Activated naive CD8-positive, alpha-beta T cell treated with anti-CD3 and anti-CD28 coated beads, Interleukin-2, amount 10 ng/mL, durations not matched to agents 7 days and 5 days (primary cell): ENCODE measurements at places on chromosomes 7 and 10. TPM values are rescaled to one million over a fixed set of nuclear protein-coding genes. Genes with fewer than 3 reads are reported as not detected.
A peak's percentile ranks its signal among the peaks of the same experiment; 100 is the strongest.

DNA sequence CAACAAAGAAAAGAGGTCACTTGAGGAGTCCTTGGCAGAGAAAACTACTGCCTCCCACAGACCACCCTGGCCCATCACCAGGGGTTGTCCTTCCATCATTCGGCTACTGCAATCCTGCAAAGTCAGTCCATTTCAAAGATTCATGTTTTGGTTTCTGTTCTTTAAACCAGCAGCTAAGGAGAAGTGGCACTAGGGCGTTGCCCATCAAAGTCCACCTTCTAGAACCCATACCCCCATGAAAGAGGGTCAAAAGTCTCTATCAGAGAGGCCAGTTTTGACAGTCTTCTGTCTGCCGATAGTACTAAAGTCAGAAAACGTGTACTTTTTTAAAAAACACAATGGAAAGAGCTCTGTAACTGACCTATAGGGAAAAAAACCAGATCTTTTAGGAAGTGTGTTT is 14.4 kb downstream of the CCDC6 start:
- DNase-seq: no peak

GRCh38 chr10:58438986-58439385 is 53.8 kb downstream of the TFAM start:
- DNase-seq: no peak

- no peak for DNase-seq
Observed at GRCh38 chr10:90862908-90863514, 5.2 kb upstream of the HTR7 start.

DNA sequence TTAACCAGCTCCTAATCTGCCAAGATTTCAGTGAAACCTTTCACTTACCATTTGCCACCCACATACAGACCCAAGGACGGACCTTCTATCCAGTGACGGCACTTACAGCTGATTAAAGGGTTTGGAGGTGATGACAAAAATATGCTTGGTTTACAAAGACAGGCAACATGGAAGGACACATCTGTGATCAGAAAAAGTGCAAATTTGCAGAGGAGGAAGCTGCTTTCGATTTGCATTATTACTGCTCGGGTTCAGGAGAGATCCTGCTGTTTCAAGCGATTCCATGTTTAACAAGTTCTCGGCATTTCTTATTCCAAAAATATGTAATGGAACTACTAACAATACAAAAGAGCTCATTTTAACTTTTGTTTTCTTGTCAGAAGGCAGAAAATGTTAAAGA is 109.0 kb downstream of the JAZF1 start:
- DNase-seq: no peak

CALHM1 gene
- 0.74 TPM for total RNA-seq

FAM237B gene
- not detected for total RNA-seq

- DNase-seq: no peak
Observed at GRCh38 chr10:104617831-104618230, 23.3 kb upstream of the SORCS3 start.

ENTPD1 gene
- total RNA-seq: 10.9 TPM

DNA sequence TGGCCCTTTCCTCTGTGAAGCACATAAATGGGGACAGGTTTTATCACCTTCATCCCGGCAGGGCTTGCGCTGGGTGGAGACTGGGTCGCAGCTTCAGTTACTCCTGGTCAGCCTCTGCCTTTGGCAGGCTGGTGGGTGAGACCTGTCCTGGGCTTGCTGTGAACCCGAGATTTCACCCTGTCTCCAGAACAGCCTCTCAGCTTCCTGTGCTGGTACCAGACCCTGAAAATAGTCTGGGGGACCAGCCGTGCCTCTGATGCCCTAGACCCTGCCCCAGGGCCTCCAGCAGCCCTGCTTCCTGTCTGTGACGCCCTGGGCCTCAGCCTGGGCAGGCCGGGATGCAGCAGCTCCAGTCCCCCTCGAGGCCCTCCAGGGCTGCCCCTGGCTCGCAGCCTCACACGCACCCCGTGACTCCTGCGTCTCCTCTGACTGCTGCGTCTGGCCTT is 13.2 kb upstream of the PWWP2B start:
- peak; percentile 29 for DNase-seq

DNA sequence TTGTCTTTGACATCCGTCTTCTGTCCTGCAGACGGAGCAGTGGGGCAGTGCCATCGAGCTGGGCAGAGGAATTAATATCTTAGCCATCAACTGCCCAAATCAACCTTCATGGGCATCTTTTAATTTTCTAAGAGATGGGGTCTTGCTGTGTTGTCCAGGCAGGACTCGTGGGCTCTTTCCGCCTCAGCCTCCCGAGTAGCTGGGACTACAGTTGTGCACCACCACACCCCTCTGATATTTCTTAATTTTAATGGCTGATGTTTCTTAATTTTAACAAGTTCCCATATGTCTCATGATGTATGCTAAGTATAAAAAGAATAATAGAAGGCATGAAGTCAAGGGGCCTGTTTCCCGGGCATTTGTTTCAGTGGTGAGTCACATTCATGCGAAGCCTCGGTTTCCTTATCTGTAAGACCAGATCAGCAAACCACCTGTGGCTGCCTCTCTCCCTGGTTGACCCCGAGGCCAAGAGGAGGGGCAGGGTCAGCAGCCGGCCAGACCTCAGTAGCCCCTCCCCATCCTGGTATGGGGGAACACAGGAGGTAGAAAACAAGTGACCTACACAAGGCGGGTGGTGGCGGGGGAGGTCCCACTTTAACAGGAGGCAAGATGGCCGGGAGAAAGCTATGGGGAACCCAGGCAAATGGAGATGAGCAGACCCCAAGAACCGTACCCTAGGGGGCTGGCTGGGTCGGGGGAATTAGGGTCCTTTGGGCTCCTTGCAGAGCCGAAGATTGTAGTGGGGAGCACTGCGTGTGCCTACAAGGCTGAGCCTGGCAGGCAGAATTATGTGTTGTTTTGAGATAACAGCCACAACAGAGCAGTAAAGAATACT is 85.5 kb downstream of the CUX1 start:
- no peak for DNase-seq

GLRX3 gene
- 55.5 TPM for total RNA-seq

ANLN gene
- 57.7 TPM for total RNA-seq

ZNF487 gene
- total RNA-seq: 3.3 TPM

- no peak for DNase-seq
Observed at GRCh38 chr10:110284262-110284661, 20.5 kb downstream of the SMNDC1 start.

- no peak for DNase-seq
Observed at GRCh38 chr7:156560075-156560474, 80.5 kb upstream of the RNF32 start.

GRCh38 chr10:131792809-131793208 is 108.0 kb upstream of the PPP2R2D start:
- no peak for DNase-seq

GRCh38 chr7:152674860-152675758 is 832 bp downstream of the XRCC2 start:
- DNase-seq: peak; percentile 44

GRCh38 chr7:83648464-83649241 is at the start of gene SEMA3E:
TSS of gene SEMA3E (minus strand) at chr7:83649139.
- no peak for DNase-seq

- DNase-seq: no peak
Observed at GRCh38 chr10:131743190-131744151, 157.3 kb upstream of the PPP2R2D start.

GPR37 gene
- total RNA-seq: not detected

GRCh38 chr10:13354783-13355182 is 6.7 kb upstream of the SEPHS1 start:
- no peak for DNase-seq

VSTM4 gene
- total RNA-seq: not detected

BLVRA gene
- total RNA-seq: 27.3 TPM

ST8SIA6 gene
- 0.61 TPM for total RNA-seq

FGFBP3 gene
- 2.9 TPM for total RNA-seq

DNA sequence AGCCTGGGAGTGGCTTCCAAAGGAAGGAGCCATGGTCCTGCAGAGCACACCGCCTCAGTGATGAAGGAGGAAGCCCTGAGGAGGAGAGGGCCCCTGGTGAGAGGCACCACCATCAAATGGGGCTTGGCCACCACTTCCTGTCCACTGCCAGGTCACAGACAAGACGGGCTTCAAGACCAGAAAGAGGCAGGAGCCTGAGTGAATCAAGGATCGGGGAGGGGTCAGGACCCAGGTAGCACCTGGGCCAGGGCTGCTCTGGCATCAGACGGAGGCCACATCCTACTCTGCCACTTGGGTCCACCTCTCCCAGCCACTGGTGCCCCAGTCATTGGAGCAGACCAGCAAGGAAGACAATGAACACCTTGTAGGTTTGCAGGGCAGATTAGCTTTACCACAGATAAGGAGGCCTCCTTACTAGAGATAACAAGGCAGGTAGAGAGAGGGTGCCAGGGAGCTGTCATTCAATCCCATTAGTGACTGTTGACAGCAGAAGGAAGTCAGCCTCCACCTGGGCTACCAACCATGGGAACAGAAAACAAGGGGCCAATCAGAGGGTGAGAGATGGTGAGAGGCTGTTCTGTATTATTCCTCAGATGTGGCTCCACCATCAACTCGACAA is 143.4 kb downstream of the TNS3 start:
- DNase-seq: no peak

GCK gene
- 0.23 TPM for total RNA-seq

DNA sequence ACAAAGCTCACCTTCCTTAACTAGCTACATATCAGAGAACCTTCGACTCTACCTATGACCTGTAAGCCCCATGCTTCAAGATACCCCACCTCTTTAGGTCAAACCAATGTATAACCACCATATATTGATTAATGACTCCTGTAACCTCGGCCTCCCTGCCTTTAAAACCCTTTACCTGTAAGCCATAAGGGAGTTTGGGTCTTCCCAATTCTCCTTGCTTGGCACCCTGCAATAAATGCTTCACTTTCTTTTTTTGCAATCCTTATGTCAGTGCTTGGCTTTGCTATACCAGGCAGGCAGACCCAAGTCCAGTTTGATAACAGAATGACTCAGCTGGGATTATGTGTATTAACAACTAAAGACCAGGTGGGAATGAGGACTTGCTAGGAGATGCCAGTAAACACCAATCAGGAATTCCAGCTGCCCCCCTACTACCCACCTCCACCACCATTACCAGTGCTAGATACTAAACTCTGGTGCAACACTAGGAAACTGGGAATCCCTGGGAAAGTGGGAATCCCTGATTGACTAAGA is 22.0 kb upstream of the SLC35G1 start:
- DNase-seq: no peak

- DNase-seq: no peak
Observed at GRCh38 chr10:106957823-106958588, 206.5 kb downstream of the SORCS1 start.

DNA sequence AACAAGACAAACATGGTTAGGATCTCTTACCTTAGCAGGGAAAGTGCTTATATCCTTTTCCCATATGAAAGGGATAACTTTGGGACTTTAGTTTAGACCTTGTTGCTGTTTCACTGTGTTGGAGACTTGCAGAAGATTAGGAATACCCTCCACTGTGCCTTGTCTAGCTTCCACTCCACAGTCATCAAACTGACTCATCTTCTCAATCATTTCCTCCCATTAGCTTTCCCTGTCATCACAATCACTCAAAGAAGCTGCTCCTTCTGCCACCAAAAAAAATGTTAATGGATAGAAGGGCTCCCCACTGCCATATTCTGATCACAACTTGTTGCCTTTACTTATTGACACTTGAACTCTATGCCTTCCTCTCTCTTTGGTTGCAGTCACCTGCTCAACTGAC is 16.8 kb downstream of the GNG11 start:
- DNase-seq: no peak

DNA sequence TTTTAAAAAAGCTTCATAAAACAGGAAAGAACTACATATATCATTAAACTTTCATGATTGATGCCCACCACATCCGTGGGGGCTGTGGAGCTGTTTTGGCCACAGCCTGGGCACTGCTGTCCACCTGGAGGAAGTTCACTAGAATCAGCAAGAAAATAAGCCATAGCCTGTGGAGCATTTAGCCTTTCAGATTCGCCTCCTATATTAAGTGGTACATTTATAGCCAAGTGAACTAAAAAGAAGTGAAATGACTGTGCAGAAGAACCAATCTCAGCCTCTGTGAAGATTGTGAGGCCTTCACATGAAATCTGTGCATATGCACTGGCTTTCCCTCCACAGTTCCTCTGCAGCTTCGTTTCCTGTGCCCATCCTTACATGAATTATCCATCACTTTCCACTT is 23.5 kb downstream of the WNT16 start:
- DNase-seq: no peak

CTBP2 gene
- 1.6 TPM for total RNA-seq

- no peak for DNase-seq
Observed at GRCh38 chr7:95508780-95509179, 23.0 kb downstream of the ASB4 start.

GRCh38 chr7:69919426-69920111 is 321.3 kb downstream of the AUTS2 start:
- DNase-seq: no peak

TMEM26 gene
- total RNA-seq: not detected

DNA sequence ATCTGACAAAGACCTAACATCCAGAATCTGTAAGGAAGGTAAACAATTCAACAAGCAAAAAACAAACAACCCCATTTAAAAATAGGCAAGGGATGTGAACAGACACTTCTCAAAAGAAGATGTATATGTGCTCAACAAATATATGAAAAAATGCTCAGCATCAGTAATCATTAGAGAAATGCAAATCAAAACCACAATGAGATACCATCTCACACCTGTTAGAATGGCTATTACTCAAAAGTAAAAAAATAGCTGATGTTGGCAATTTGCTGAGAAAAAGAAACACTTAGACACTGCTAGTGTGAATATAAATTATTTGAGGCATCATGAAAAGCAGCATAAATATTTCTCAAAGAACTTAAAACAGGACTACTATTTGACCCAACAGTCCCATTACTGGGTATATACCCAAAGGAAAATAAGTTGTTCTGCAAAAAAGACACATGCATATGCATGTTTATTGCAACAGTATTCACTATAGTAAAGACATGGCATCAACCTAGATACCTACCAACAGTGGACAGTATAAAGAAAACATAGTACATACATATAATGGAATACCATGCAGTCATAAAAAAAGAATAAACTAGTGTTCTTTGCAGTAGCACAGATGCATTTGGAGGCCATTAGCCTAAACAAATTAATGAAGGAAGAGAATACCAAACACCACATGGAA is 980.1 kb downstream of the KCNMA1 start:
- no peak for DNase-seq

BEND7 gene
- total RNA-seq: not detected

- no peak for DNase-seq
Observed at GRCh38 chr7:88401009-88401623, 94.4 kb upstream of the STEAP4 start.

- no peak for DNase-seq
Observed at GRCh38 chr7:45407730-45408408, 166.3 kb upstream of the ADCY1 start.

- no peak for DNase-seq
Observed at GRCh38 chr7:11170863-11171568, 197.3 kb downstream of the PHF14 start.

GRCh38 chr7:134444198-134444960 is 14.5 kb downstream of the AKR1B1 start:
- no peak for DNase-seq

NANOS1 gene
- 0.55 TPM for total RNA-seq

PRXL2A gene
- total RNA-seq: 14.0 TPM

KCNH2 gene
- 0.50 TPM for total RNA-seq

- DNase-seq: no peak
Observed at GRCh38 chr7:42527004-42527403, 290.0 kb upstream of the GLI3 start.
